IPS DF 6.9 (cell line): ENCODE measurements at places on chromosomes 12 and 14.

GRCh38 chr14:101500061-101500460 lies 61.2 kb upstream of the DIO3 start:
- H3K4me1 ChIP-seq: peaks cover 2% of the 10 kb centered on the region; the same call in 1 of the 2 replicates
- H3K36me3 ChIP-seq: no peaks in the 10 kb centered on the region
- no peak overlapping the region for H3K27ac ChIP-seq
- DNase-seq: no peak
- no peaks in the 10 kb centered on the region for H3K27me3 ChIP-seq

DNA sequence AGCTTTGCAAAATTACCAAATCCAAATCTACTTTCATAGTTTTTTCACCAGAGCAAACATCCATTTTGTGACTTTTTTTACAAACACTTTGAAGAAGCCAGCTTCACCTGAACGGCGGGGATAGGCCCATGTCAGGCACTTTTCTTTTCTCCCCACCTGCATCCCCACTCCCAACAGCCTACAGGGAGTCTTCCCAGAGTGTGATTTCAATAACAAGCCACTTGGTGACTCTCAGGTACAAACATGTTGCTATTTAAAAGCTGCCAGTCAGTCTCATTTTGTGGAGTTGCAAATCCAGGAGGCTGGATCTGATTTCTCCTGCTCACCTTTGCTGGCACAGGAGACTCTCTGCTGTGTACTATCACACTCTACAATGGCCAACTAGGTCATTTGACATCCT lies 285.5 kb downstream of the KCNH5 start:
- DNase-seq: no peak
- no peaks in the 10 kb centered on the region for H3K36me3 ChIP-seq
- no peak overlapping the region for H3K27ac ChIP-seq
- no peak overlapping the region for H3K4me3 ChIP-seq

- no peak overlapping the region for H3K27ac ChIP-seq
- no peak overlapping the region for H3K4me3 ChIP-seq
- DNase-seq: no peak
- no peaks in the 10 kb centered on the region for H3K27me3 ChIP-seq
Observed at GRCh38 chr14:71089971-71090370, 182.7 kb downstream of the PCNX1 start.

DNA sequence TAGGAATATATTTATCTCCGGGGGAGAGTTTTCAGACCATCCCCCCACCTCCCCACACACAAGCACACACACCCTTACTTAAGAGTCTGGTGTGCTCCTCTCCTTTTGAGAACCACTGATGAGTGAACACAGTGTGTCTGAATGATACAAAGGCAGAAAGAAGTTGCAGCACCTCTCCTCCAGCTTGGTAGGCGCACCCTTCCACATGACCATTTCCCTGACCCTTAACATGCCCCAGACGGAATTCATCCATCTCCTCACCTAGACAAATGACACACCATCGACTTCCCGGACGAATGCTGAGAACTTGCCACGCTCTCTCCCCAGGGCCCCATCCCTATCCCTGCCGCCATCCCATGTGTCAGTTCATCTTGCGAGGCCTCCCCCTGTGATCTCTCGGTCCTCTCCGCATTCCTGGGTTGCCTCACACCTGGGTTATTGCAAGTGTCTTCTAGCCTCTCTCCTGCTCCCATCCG lies 3.9 kb downstream of the TNFRSF1A start:
- no peaks in the 10 kb centered on the region for H3K27me3 ChIP-seq
- peaks cover 8% of the 10 kb centered on the region for H3K36me3 ChIP-seq
- H3K4me1 ChIP-seq: peaks cover 22% of the 10 kb centered on the region
- DNase-seq: no peak
- no peak overlapping the region for H3K27ac ChIP-seq

DNA sequence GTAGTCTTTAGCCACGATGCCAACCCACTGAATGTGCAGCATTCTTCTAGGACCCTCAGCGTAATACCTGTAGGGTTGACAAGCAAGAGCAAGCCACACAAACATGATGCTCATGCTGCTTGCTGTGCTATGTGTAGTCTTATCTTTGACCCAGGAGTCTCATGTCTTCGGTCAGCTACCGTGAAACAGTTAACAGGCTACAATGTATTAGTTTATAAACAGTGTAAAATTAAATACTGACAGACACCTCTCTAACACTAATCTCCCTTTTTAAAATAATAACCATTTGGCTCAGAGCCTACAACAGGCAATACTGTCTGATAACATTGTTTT lies 1.9 kb downstream of the EAPP start:
- H3K4me3 ChIP-seq: no peak overlapping the region
- H3K36me3 ChIP-seq: peaks cover 3% of the 10 kb centered on the region; the same call in 1 of the 2 replicates
- H3K4me1 ChIP-seq: 0 out of 2 replicates have a peak, but pooled peaks cover 3% of the 10 kb centered on the region
